ENCODE measurements at places on chromosomes 11 and 22. TPM values are rescaled to one million over a fixed set of nuclear protein-coding genes. Genes with fewer than 3 reads are reported as not detected.

- DNase-seq = no peak
Measured at GRCh38 chr22:37999640-38000272, 15.4 kb upstream of the SOX10 start.

- DNase-seq = no peak
Measured at GRCh38 chr11:95559899-95560298, 229.7 kb downstream of the FAM76B start.

DNA sequence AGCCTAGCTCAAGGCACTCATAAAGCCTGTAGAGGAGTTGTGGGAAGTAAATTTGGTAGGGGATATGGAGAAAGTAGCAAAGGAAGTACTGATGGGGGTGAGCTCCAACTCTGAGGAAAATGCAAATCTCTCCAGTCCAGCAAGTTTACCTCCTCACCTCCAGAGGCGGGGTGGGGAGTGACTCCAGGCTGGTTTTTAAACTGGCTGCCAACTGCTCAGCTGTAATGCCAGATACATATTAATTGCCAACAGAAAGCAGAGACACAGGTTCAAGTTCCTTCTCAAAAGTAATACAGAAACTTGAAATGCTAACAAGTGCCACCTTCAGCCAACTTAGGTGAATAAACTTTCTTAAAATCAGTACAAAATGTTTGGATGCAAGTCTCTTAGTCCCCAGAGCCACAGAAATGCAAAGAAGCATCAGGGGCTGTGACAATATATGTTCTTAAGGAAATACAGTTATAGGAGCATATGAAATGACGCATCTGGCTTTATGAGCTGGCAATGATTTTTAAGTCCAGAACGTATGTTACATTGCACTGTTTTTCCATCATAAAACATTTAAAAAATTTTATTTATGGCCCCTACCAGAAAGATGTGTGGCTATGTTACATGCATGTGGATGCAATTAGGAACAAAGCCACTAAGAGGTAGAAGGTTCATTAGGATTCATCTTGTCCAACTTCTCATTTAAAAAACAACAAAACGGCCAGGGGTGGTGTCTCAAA is 436.4 kb upstream of the CCDC90B start:
- no peak for DNase-seq

DNA sequence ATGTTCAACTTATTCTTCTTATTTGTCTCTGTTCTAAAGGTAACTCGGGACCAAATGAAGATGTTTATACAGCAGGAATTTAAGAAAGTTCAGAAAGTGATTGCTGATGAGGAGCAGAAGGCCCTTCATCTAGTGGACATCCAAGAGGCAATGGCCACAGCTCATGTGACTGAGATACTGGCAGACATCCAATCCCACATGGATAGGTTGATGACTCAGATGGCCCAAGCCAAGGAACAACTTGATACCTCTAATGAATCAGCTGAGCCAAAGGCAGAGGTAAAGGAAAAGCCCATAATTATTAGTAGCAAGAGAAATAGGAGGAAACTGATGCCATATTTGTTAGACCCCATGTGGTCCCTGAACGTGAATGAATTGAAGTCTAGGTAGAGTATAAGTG is 63.3 kb downstream of the TRIM44 start:
- no peak for DNase-seq

GRCh38 chr22:36741968-36742367 is 34.0 kb downstream of the IFT27 start:
- no peak for DNase-seq

DNA sequence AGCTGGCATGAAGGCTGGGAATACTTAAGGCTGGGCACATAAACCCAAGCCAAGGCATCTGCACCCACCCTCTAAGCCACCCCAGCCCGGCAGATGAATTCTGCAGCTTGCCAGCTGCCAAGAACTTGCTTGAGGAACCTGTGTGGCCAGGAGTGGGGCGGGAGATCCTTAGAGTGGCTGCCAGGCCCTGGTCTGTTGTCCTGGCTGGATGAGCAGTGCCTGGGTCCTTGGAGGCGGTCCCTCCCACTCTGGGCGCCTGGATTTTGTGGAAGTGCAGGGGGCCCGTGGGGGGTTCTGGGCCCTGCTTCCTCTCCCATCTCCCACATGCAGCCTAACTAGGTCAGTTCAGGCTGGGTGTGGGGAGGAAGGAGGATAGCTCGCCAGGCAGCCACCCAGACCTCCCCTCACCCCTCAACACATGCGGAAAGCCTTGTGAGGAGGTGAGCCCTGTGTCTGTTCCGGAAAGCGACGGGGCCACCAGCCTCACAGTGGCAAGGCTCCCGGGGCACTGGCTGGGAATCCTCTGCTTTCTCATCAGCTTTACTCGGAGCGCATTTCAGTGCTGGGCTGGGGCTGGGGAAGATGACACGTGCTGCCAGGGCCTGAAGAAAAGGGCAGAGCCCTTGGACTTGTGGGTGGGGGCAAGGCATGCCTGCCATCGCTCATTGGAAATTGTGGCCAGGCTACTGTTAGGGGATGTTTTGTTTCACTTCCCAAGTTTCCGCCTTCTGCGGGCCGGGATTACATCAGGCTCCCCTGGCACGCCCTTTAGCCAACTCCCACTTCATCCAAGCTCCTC is 8.4 kb downstream of the DAGLA start:
- DNase-seq = no peak

GRCh38 chr11:3929649-3930048 is 74.2 kb downstream of the STIM1 start:
- DNase-seq = no peak

DNA sequence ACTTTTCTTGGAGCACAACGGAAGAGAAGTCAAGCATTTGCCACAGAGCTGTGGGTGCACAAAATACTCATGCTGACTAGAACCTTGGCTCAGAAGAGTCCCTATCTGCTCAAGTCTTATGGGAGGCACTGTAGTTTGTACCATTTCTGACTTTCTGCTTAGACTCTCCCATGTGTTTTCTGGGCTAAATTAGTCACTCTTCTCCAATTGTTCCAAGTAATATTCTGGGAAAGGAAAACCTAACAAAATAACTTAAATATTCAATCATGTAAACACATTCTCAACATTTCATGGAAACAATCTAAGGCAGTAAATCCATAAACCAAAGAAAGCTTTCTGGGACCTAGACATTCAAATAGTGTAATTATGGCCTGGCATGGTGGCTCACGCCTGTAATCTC is 220.7 kb downstream of the SWAP70 start:
- DNase-seq = no peak

GRCh38 chr11:120365512-120365911 is 29.3 kb downstream of the ARHGEF12 start:
- no peak for DNase-seq

DNA sequence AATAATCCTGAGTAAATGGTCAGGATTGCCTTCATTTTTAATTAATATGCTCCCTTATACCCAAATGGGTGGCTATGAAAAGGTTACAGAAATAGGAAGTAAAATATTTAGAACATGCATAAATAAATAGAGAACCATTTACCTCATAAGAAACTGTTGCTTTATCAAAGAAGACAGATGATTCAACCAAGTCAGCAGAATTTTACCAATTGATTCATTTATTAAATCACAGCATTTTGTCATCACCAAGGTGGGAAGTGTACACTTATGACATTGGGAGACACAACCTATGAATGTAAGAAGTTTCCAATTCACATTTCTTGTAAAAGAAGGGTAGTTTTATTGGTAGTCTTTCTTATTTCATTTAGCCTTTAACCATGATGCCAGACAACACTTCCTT is 870.3 kb upstream of the CHORDC1 start:
- DNase-seq = no peak

DNA sequence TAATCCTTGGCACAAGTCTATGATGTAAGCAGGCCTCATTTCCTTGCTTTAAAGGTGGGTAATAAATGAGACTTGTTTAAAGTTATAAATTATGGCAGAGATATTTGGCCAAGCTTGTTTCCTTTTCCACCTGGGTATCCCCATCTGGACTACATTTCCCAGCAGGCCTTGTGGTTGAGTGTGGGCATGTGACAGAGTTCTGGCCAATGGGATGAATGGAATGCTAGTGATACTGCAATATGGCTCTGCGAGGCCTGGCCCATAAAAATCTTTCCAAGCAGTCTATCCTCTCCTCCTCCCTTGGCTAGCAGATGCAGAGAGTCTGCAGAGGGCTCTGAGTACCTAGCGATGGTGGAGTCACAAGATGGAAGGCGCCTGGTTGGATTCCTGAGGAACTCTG is 102.5 kb downstream of the TIMP3 start:
- no peak for DNase-seq

SLC17A6 gene
- not detected for total RNA-seq

OR52A1 gene
- not detected for total RNA-seq

ASPHD2 gene
- 4.1 TPM for total RNA-seq

OR2AT4 gene
- total RNA-seq = not detected

MYOD1 gene
- total RNA-seq = not detected

POGLUT3 gene
- total RNA-seq = 7.2 TPM

IGF2 gene
- total RNA-seq = not detected

Data from CD4-positive, alpha-beta memory T cell (primary cell).